H9 (cell line): ENCODE measurements at places on chromosomes 7 and 10. TPM values are rescaled to one million over a fixed set of nuclear protein-coding genes. Genes with fewer than 3 reads are reported as not detected.

GCK gene
- 0.90 and 0.98 TPM in 2 replicates for total RNA-seq

- no peak for DNase-seq
These were observed 41.3 kb upstream of the FAM180A start for GRCh38 chr7:135789956-135790355.

GRCh38 chr10:71126432-71126831, 85.9 kb upstream of the UNC5B start:
- DNase-seq, result no peak

DNA sequence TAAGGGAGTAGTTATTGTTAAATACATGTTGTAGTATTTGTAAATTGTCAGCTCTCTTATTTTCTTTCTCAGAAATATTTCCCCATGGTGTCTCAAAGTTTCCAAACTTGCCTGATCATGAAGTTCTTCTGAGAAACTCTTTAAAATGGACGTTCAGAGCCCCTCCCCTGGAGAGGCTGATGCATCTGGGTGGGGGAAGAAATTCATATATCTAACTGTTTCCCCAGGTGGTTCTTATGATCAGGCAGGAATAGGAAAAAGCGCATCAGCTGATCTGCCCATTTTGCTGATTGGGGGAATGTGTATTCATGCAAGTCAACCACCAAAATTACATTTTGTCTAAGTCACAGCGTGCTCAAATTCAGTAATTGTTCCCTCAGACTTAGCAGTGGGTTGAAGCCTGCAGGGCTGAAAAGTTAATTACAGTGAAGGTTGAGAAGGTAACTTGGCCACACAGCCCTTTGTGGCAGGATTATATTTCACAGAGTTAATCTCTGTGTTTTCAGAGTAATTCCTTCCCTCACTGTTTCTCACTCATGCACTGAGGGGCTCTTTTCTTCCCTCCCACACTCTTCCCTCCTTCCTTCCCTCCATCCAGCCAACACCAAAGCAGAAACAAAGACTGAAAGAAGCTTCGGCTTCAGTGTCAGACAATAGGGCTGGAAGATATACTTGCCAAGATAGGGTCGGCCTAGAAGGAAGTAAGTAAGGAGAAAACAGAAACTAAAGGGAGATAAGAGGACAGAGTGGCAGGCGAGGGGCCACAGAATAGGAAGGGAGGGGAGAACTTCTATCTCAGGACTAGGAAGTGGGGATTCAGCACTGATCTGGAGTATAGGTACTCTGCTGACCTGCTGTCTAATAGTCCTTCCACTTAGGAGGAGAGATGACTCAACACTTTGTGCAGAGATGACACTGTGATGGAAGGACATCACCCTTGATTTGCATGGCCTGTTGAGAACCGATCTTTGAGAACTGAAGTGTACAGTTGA, 50.5 kb upstream of the STARD3NL start:
- DNase-seq, result no peak

- no peak for DNase-seq
These were observed 5.0 kb upstream of the LGI1 start for GRCh38 chr10:93752761-93753160.

GRCh38 chr7:84712374-84713121, 474.3 kb downstream of the SEMA3D start:
- no peak for DNase-seq
